Pancreas (tissue), 10 donors: ENCODE measurements at places on chromosomes 2 and 18. TPM values are rescaled to one million over a fixed set of nuclear protein-coding genes. Genes with fewer than 3 reads are reported as not detected.

Gene PDE1A
- 0.60 TPM for total RNA-seq

DNA sequence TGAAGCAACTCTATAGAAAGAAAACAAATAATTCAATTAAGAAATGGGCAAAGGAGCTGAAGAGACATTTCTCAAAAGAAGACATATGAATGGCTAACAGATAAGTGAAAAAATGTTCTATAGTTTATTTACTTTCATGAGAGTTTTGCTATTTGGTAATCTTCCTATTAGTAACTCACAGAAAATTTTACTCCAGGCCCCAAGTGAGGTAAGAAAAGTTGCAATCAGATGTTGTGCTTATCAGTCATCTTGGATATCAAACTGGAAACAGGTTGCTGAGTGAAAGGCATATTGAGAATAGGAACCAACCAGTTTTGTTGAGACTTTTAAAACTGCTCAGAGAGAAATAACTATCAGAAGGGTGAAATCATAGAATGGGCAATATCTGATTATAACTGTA lies 1179.0 kb upstream of the ACVR2A start:
- no peaks in the 10 kb centered on the region for H3K27me3 ChIP-seq
- no peak for DNase-seq
- no peaks in the 10 kb centered on the region for H3K4me1 ChIP-seq
- no peak overlapping the region for H3K27ac ChIP-seq
- H3K36me3 ChIP-seq: no peaks in the 10 kb centered on the region

DNA sequence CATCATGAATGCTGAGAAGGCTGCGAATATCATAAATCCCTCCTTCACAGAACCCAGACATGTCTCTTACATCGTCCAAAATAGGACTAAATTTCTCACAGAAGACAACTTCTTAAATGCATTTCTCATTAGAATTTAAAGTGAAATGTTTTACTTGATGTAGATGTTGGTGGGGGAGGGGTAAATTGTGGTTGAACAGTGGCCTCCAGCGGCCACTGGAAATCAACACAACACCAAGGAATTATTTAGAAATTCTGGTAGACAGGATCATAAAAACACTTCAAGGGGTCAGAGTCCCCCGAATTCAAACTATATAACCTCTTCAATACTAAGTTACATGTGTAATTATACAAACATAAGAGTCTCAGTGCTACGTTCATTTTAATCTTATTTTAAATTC lies 135.9 kb downstream of the ABCA12 start:
- no peaks in the 10 kb centered on the region for H3K27me3 ChIP-seq
- H3K4me3 ChIP-seq: no peak overlapping the region
- H3K27ac ChIP-seq: no peak overlapping the region
- H3K36me3 ChIP-seq: no peaks in the 10 kb centered on the region
- no peaks in the 10 kb centered on the region for H3K4me1 ChIP-seq

DNA sequence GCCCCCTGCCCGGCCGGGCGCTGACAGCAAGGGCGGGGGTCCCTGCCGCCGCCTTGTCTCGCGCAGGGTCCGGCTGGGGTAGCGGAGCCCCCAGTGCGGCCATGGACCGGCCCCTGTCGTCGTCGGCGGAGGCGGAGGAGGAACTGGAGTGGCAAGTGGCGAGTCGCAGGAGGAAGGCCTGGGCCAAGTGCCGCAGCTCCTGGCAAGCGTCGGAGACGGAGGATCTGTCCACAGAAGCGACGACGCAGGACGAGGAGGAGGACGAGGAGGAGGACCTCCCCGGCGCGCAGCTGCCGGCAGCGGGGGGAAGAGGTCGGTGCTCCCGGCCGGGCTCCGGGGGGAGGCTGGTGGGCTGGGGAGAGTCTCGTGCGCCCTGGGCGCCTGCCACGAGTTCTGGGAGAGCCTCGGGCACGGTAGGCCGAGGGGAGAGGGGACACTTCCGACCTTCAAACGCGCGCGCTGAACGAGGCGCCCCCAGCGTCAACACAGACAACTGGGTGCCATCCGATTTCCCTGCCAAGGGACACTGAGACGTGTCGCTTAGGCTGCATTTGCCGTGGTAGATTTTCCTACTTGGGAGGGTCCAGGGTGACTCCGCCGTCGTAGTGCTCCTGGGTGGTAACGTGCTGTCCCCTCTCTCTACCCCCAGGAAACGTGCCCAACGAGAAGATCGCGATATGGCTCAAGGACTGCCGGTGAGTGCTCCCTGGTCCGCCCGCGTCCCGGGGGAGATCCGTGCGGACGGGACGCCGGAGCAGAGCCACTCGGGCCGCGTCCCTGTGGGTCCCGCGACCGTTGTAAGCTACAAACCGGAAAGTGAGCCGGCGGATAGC lies 652 bp downstream of the ITPRID2 start:
- peaks cover 11% of the 10 kb centered on the region for H3K4me1 ChIP-seq
- no peaks in the 10 kb centered on the region for H3K27me3 ChIP-seq
- DNase-seq: peak; percentile 57

Gene CIB4
- total RNA-seq: 0.19 TPM

- peaks cover 6% of the 10 kb centered on the region for H3K36me3 ChIP-seq
- H3K27me3 ChIP-seq: no peaks in the 10 kb centered on the region
- no peaks in the 10 kb centered on the region for H3K4me1 ChIP-seq
- DNase-seq: no peak
- H3K27ac ChIP-seq: no peak overlapping the region
Measured at GRCh38 chr18:13003466-13003896, 12.3 kb downstream of the CEP192 start.

- no peaks in the 10 kb centered on the region for H3K27me3 ChIP-seq
- H3K4me1 ChIP-seq: no peaks in the 10 kb centered on the region
- no peak for DNase-seq
- no peaks in the 10 kb centered on the region for H3K36me3 ChIP-seq
Measured at GRCh38 chr18:7482342-7482741, 84.8 kb upstream of the PTPRM start.

GRCh38 chr2:56613920-56614319 lies 430.1 kb downstream of the CCDC85A start:
- H3K27ac ChIP-seq: no peak overlapping the region
- H3K27me3 ChIP-seq: no peaks in the 10 kb centered on the region
- H3K4me3 ChIP-seq: no peak overlapping the region
- H3K4me1 ChIP-seq: no peaks in the 10 kb centered on the region
- DNase-seq: no peak

DNA sequence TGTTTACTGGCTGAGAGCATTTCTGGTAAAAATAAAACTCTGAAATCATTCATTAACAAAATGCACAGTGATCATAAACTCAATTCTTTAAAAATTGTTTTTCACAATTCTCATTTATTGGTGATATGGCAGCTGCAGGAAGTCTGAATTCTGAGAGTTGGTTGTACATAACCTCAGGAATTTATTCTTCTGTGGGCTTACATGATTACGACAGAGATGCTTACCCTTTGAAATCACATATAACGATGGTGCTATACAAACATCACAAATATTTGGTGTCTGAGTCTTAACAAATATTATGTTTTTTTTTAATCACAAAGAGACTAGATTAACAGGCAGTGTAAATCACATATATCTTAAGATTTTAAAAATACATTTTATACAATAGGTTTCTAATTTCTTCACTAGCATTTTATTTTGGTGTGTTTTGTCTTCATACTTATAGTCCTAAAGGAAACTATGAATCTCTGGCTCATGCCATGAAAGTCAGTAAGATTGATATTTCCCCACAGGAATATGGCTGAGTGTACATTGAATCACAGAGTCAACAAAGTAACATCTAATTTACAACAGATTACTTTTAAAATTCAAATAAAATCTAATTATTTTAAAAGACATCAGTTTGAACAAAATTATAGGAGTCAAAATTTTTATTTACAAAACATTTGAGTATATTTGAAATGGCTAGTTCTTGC lies 318.8 kb upstream of the THUMPD2 start:
- H3K27ac ChIP-seq: no peak overlapping the region
- no peak overlapping the region for H3K4me3 ChIP-seq
- DNase-seq: no peak
- no peaks in the 10 kb centered on the region for H3K4me1 ChIP-seq
- no peaks in the 10 kb centered on the region for H3K36me3 ChIP-seq
- H3K27me3 ChIP-seq: no peaks in the 10 kb centered on the region
